ENCODE measurements at places on chromosomes 16 and 17.

DNA sequence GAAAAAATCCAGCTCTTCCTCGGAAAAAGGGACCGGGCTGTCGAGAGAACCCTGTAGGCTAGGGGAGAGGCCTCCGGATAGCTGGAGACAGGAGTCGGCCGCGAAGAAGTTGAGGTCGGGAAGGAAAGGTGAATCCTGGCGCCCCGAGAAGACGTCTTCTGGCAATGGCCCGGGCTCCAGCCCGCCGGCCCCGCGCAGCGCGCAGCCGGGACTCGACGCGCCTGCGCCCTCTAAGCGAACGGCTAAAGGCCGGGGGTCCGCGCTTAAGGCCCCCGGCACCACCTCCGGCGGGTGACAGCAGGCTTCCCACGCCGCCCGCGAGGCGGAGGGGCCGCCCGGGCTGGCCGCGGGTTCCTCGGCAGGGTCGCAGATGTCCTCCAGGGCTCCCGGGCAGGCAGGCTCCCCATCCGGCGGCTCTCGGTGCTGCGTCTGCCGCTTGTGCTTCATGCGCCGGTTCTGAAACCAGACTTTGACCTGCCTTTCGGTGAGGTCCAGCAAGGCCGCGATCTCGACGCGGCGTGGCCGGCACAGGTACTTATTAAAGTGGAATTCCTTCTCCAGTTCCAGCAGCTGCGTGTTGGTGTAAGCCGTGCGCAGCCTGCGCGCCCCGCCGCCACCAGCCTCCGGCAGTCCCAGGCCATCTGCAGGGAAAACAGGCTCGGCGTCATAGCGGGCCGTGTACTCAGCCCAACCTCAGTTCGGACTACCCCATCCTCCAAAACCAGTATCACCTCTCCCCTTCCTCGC, 1.6 kb downstream of the HOXB2 start:
- no peak overlapping the region for H3K27ac ChIP-seq
- H3K27me3 ChIP-seq: peaks cover 82% of the 10 kb centered on the region
- H3K4me1 ChIP-seq: peaks cover 11% of the 10 kb centered on the region
- no peaks in the 10 kb centered on the region for H3K36me3 ChIP-seq

GRCh38 chr17:44552361-44552760, 4.9 kb upstream of the FZD2 start:
- H3K27me3 ChIP-seq: no peaks in the 10 kb centered on the region
- peaks cover 55% of the 10 kb centered on the region for H3K4me1 ChIP-seq
- no peak for DNase-seq
- peak overlapping the region; percentile 59 for H3K27ac ChIP-seq
- no peak overlapping the region for H3K4me3 ChIP-seq

DNA sequence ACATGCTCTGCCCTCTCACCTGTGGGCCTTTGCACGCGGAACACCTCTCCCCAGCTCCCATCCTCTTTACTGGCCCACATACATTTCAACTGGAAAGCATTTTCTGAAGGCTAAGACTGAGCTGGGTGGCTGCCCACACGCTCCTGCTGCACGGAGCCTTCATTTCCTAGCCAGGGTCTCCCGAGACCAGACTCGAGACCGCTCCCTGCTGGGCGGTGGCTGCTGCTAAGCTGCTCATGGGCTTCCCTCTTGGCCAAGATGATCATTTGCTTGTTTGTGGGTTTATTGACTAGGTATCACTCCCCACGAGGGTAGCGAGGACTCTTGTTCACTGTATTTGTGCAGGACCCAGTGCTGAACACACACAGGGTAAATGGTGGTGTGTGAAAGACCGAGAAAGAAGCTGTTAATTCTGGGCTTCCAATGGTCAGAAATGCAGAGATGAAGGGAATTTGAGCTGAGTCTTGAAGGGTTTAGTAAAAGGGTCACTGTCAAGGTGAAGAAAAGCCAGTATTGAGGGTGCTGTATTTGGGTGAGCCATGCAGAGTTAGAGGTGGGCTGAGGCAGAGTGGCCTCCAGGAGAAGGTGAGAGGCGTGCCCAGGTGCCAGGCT, 907 bp downstream of the TRAPPC2L start:
- H3K27ac ChIP-seq: peak overlapping the region; percentile 86
- no peak for DNase-seq
- peaks cover 19% of the 10 kb centered on the region for H3K4me1 ChIP-seq
- peak overlapping the region; percentile 89 for H3K4me3 ChIP-seq

DNA sequence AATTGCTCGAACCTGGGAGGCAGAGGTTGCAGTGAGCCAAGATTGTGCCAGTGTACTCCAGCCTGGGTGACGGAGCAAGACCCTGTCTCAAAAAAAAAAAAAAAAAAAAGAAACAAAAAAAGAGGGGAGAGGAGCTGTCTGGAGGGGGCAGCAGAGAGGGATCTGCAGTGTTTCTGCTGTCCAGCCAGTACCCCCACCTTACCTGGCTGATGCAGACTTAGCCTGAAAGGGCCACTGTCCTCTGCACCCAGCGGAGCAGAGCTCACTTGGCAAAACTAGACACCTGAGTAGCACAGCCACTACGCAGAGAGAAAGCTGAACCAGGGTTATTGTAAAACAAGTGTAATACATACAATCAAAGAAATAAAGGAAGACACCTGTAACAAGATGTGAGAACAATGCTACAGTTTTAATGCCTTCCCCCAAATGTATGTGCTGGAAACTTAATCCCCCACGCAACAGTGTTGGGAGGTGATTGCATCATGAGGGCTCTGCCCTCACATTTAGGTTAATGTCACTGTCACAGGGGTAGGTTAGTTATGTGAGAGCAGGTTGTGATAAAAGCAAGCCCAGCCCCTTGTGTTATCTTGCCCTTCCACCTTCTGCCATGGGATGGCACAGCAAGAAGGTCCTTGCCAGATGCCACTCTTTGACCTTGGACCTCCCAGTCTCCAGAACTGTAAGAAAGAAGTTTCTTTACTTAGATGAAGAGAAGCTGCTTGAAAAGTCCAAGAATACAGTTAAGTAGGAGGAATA, 211.2 kb downstream of the RPTOR start:
- H3K4me1 ChIP-seq: peaks cover 32% of the 10 kb centered on the region
- peak overlapping the region; percentile 42 for H3K27ac ChIP-seq
- DNase-seq: peak; percentile 63
- peaks cover 15% of the 10 kb centered on the region for H3K36me3 ChIP-seq
- H3K4me3 ChIP-seq: no peak overlapping the region

GRCh38 chr17:78572239-78573205, 4.7 kb downstream of the DNAH17 start:
- no peaks in the 10 kb centered on the region for H3K4me1 ChIP-seq
- no peaks in the 10 kb centered on the region for H3K36me3 ChIP-seq
- H3K27me3 ChIP-seq: no peaks in the 10 kb centered on the region
- no peak for DNase-seq
- no peak overlapping the region for H3K27ac ChIP-seq
- H3K4me3 ChIP-seq: no peak overlapping the region

DNA sequence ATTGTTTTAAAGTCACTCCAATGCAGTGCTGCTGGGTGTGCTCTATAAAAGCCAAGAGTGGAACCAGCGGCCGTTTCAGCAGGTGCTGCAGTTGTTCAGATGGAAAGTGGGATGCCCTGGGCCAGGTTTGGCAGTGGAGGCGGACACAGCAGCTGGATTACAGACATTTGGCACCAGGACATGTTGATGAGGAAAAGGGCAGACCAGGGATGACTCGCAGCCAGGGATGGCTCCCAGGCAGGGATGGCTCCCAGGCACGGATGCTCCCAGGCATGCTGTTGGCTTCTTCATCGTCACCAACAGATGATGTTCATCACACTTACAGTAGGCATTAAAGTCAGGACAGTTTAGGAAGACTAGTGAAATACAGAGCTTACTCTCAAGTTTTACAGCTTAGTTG, 10.0 kb downstream of the GAN start:
- H3K4me3 ChIP-seq: no peak overlapping the region
- no peak for DNase-seq
- H3K27me3 ChIP-seq: no peaks in the 10 kb centered on the region
- peaks cover 23% of the 10 kb centered on the region for H3K4me1 ChIP-seq

DNA sequence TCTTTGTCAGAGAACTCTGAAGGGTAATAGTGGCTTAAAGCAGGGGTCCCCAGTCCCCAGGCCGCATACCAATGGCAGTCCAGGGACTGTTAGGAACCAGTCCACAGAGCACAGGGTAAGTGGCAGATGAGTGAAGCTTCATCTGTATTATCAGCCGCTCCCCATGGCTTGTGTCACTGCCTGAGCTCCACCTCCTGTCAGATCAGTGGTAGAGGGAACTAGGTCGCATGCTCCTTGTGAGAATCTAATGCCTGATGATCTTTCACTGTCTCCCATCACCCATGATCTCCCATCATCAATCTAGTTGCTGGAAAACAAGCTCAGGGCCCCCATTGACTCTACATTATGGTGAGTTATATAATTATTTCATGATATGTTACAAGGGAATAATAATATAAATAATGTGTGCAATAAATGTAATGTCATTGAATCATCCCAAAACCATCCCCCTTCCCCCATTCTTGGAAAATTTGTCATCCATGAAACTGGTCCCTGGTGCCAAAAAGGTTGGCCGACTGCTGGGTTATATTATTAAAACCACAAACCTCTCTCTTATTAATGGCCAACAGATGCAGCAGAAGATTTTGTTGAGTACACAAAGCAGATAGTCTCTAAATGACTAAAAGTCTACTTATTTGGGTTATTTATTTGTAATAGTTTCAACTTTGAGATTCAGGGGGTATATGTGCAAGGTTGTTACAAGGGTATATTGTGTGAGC, 782.7 kb downstream of the CDH11 start:
- H3K27ac ChIP-seq: no peak overlapping the region

- no peak overlapping the region for H3K27ac ChIP-seq
- no peaks in the 10 kb centered on the region for H3K4me1 ChIP-seq
- peaks cover 74% of the 10 kb centered on the region for H3K36me3 ChIP-seq
- no peak for DNase-seq
These were observed 9.3 kb downstream of the ZNF263 start for GRCh38 chr16:3292604-3293003.

DNA sequence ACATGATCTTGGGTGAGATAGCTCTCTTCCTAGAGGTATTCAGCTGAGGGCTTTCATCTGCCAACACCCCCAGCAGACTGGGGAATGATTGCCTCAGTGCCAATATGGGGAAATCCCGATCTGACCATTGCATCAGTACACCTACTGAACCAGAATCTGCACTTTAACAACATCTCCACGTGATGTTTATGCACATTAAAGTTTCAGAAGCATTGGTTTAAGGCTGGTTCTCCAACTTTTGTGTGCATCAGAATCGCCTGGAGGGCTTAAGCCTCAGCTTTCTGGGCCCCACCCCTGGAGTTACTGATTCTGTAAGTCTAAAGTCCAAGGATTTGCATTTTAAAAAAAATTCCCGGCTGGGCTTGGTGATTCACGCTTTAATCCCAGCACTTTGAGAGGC, 123.6 kb upstream of the MED13 start:
- no peak for DNase-seq
- no peak overlapping the region for H3K27ac ChIP-seq
- no peak overlapping the region for H3K4me3 ChIP-seq
- H3K36me3 ChIP-seq: no peaks in the 10 kb centered on the region
- H3K27me3 ChIP-seq: no peaks in the 10 kb centered on the region

- DNase-seq: no peak
- peaks cover 11% of the 10 kb centered on the region for H3K36me3 ChIP-seq
- peak overlapping the region; percentile 35 for H3K4me3 ChIP-seq
- peak overlapping the region; percentile 87 for H3K27ac ChIP-seq
- peaks cover 43% of the 10 kb centered on the region for H3K4me1 ChIP-seq
These were observed 3.7 kb downstream of the VAMP2 start for GRCh38 chr17:8159032-8159400.

DNA sequence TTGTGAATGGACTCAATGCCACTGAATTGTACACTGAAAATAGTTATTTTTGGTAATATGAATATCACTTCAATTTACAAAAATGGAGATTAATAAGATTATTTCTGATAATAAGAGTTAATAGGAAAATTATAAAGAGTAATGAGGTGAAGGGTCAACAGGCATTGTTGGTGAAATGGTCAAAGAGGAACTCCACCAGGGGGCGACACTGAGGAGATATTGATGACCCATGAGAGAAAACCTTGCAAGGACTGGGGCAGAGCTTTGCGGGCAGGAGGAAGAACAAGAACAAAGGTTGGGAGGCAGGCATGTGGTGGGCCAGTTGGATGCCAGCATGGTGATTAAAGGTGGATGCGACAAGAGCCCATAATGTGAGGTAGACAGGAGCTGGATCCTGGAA, 74.0 kb upstream of the XYLT1 start:
- no peak overlapping the region for H3K27ac ChIP-seq
- no peak for DNase-seq
- no peaks in the 10 kb centered on the region for H3K36me3 ChIP-seq
- no peaks in the 10 kb centered on the region for H3K4me1 ChIP-seq

DNA sequence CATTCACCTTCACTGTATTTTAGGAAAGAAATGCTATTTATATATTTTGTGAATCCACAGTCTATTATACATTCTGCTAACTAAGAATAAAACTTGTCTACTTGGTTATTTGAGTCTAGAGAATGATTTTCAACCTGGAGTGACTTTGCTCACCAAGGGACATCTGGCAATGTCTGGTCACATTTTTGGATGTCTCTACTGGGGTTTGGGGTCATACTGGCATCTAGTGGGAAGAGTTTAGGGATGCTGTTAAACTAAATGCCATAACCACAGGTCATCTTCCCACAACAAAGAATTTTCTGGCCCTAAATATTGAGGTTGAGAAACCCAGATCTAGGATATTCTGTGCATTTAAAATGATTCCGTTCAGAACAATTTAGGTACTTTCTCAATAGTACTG, 26.0 kb downstream of the KCNJ16 start:
- no peak for DNase-seq
- no peak overlapping the region for H3K27ac ChIP-seq
- H3K4me1 ChIP-seq: no peaks in the 10 kb centered on the region
- H3K27me3 ChIP-seq: peaks cover 2% of the 10 kb centered on the region
- no peak overlapping the region for H3K4me3 ChIP-seq
- no peaks in the 10 kb centered on the region for H3K36me3 ChIP-seq

GRCh38 chr17:61543786-61544415, 47.1 kb downstream of the NACA2 start:
- no peak overlapping the region for H3K4me3 ChIP-seq
- H3K4me1 ChIP-seq: no peaks in the 10 kb centered on the region
- DNase-seq: no peak
- H3K27ac ChIP-seq: no peak overlapping the region
- H3K27me3 ChIP-seq: peaks cover 44% of the 10 kb centered on the region

DNA sequence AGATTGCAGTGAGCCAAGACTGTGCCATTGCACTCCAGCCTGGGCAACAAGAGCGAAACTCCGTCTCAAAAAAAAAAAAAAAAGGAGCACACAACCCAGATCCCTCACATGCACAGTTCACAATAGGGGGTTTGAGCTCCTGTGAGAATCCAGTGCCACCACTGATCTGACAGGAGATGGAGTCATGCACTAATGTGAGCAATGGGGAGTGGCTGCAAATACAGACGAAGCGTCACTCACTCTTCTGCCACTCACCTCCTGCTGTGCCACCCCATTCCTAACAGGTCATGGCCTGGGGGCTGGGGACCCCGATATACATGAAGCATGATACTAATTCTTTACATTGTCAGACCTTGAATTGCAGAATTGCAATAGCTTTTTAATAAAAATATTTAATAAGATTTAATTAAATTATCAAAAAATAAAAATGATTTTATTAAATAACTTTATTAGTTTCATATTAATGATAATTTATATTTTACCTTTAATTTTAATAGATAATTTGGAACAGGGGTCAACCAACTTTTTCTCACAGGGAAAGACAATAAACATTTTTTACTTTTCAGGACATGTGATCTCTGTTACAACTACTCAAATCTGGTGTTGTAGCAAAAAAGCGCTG, 171.4 kb downstream of the COPRS start:
- H3K4me3 ChIP-seq: no peak overlapping the region
- peaks cover 9% of the 10 kb centered on the region for H3K4me1 ChIP-seq
- peaks cover 2% of the 10 kb centered on the region for H3K27me3 ChIP-seq

- peaks cover 4% of the 10 kb centered on the region for H3K36me3 ChIP-seq
- H3K4me1 ChIP-seq: peaks cover 22% of the 10 kb centered on the region
- peak overlapping the region; percentile 92 for H3K4me3 ChIP-seq
- H3K27me3 ChIP-seq: no peaks in the 10 kb centered on the region
These were observed 772 bp upstream of the PHAF1 start for GRCh38 chr16:67108931-67109406.
